Cardiac septum (tissue), 1 donor: ENCODE measurements at places on chromosomes 5 and 9. TPM values are rescaled to one million over a fixed set of nuclear protein-coding genes. Genes with fewer than 3 reads are reported as not detected.

The FIBCD1 gene
- 0.54 TPM for total RNA-seq

GRCh38 chr5:159097784-159098602 lies 1.7 kb downstream of the EBF1 start:
- no peak for DNase-seq

The NUTM2G gene
- not detected for total RNA-seq

GRCh38 chr9:36772449-36773403 lies 200.0 kb downstream of the MELK start:
- no peak for DNase-seq

DNA sequence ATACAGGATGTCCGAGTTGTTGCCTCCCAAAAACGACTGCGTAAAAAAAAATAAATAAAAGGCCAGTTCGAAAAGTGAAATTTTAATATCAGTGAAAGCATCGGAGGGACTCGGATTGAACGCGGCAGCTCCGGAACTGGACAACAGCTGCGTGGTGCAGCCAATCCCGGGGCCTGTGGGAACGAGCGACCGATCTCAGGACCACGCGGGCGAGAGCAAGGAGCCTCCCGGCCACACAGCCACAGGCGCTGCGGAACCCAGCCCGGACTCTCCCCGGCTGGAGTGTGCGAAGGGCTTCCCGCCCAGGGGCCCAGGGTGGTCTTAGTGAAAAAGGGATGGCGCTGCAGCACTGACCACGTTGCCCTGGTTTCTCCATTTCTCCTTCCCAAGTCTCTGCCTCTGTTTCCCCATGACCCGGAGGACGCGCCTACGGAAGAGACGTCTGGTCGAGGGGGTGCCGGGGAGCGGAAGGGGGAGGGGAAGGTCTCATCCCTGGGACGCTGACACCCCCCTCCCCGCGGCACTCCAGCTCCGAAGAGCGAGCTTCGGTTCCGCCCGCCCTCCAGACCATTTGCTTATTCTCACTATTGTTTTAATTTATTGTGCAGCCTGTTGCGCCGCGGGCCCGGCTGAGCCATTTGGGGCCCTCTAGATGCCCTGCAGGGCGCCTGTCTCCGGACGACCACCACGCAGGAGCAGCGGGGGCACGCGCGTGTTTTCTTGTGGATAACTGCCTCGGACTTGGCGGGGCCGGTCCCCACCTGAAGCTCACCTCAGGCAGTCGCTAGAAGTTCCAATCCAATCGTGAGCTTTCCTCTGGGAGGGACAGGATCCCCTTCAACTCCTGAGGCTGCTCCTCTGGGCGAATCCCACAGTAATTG lies 303.0 kb downstream of the PARP8 start:
- DNase-seq, result no peak

- no peak for DNase-seq
These were observed 199.7 kb downstream of the ROR2 start for GRCh38 chr9:91750343-91750742.

GRCh38 chr9:33229359-33230114 lies 10.4 kb upstream of the SPINK4 start:
- DNase-seq, result no peak

GRCh38 chr9:90141723-90142122 lies 500.9 kb downstream of the DIRAS2 start:
- DNase-seq, result no peak

DNA sequence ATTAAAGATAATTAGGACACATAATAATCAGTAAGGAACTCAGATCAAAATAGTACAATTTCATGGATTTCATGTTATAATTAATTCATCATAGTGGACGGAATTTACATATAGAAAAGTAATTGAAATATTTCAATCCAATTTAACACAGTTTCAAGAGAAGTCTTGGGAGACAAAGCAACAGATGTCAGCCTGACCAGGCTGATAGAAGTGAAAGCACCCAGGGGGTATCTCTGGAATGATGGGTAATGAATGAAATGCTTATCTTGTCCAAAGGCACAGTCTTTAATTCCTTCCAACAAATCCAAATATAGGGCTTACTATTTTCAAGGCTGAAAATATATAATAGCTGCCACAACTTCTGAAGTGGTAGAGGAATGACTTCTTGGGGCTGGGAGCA lies 629.3 kb upstream of the RGMB start:
- no peak for DNase-seq

- no peak for DNase-seq
These were observed 1717.9 kb downstream of the EFNA5 start for GRCh38 chr5:105952875-105953274.

The SPINK6 gene
- total RNA-seq, result not detected

GRCh38 chr9:131575946-131576853 lies 30.9 kb downstream of the PRRT1B start:
- no peak for DNase-seq

- DNase-seq, result no peak
These were observed 142.0 kb downstream of the ADAMTS2 start for GRCh38 chr5:179203248-179203647.

DNA sequence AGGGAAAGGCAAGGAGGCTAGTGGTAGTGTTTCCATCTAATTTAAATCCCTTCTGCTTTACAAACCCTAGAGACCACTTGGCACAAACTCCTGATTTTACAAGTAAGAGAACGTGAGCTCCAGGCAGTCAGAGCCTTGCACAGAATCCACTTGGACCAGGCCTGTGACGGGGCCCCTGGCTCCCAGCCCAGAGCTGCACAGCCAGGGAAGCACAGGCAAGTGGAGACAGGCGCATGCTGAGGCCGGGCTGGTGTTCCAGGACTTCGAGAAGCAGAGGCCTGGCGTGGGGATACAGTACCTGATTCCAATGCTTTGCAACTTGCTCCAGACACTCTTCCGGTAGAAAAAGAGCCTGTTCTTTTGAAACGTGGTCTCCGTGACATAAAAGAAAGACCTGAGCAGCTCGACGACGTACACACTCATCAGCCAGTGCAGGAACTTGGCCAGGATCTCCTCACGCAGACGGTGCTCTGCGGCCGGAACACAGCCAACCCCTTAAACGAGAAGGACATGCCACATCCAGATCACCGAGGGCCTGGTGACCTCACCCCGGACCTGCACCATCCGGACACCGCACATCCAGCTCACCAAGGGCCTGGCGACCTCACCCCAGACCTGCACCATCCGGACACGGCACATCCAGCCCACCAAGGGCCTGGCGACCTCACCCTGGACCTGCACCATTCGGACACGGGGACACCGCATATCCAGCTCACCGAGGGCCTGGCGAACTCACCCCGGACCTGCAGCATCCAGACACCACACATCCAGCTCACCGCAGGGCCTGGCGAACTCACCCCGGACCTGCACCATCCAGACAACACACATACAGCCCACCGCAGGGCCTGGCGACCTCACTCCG lies 12.5 kb downstream of the TERT start:
- DNase-seq, result peak; percentile 75

GRCh38 chr5:120139039-120139438 lies 325.1 kb upstream of the PRR16 start:
- DNase-seq, result no peak

DNA sequence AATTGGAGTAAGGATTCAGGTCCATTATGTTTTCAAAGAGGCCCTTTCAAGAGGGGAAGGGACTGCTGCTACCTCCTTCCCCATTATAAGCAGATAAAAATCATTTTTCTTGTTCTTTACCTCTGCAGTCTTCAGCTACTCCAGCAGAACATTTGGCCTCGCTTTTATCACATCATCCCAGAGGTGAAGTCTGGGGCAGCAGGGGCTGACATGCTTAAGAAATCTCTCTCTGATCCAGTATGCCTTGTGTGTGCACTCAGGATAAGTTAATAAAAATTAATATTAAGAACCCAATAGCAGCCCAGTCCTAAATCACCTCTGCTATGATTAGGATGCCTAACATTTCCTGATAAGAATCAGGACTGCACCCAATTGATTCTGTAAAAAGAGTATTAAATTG lies 306.9 kb upstream of the NREP start:
- DNase-seq, result no peak

The ADAMTS16 gene
- total RNA-seq, result not detected

GRCh38 chr5:150763023-150763769 lies 4.4 kb upstream of the DCTN4 start:
- DNase-seq, result peak; percentile 79

DNA sequence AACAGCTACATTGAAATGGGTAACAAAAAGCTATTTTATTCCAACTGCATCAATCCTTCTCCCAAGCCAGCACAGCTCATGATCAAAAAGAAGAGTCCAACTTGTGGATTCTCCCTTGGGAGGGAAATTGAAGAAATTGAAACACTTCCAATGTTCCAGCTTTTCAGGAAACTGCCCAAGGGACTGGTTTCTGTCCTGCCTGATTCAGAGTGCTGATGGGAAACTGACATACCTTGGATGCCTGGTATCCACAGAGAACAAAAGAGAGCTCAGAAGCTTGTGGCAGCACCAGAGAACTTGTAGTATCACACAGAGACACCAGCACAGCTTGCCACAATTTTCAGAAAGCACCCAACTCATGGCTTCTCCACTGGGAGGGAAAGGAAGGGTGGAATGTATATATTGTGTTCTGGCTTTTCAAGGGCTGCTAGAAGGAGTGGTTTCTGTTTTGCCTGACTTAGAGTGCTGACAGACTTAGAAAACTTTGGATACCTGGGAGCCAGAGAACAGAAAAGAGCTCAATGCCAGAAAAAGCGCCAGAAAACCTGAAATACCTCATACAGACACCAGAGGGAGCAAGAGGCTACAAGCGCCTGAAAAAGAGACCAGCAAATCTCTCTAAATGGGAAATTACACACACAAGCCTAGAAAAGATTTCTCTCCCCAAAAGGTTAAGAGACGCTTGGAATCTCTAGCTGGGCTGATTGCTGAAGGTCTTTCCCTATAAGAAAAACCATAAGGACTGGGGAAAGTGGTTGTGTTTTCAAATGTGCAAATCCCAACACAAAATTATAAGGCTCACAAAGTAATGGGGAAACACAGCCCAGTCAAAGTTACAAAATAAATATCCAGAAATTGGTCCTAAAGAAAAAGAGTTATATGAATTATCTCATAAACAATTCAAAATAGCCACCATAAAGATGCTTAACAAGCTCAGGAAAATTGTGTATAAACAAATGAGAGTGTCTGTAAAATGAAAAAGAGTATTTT lies 178.8 kb downstream of the SPOCK1 start:
- no peak for DNase-seq

DNA sequence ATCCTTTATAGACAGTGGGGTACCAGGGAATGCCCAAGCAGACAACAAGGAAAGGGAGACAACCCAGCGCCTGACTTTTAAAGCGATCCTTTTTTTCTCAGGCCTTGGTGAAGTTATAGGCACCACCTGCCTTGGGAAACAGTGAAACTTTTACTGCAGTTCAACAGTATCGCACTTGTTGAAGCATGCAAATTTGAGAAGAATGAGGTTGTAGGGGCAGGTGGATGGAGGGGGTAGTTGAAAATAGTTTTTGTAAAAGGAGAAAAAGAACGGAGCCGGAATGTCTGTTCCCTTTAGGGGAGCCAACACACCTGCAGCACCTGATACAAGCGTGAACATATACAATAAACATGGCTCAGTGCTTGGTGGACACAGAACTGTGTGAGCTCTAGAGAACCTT lies 190.2 kb upstream of the NR3C1 start:
- no peak for DNase-seq

- DNase-seq, result no peak
These were observed 84.0 kb downstream of the NSUN2 start for GRCh38 chr5:6548756-6549285.

The LCN9 gene
- not detected for total RNA-seq

DNA sequence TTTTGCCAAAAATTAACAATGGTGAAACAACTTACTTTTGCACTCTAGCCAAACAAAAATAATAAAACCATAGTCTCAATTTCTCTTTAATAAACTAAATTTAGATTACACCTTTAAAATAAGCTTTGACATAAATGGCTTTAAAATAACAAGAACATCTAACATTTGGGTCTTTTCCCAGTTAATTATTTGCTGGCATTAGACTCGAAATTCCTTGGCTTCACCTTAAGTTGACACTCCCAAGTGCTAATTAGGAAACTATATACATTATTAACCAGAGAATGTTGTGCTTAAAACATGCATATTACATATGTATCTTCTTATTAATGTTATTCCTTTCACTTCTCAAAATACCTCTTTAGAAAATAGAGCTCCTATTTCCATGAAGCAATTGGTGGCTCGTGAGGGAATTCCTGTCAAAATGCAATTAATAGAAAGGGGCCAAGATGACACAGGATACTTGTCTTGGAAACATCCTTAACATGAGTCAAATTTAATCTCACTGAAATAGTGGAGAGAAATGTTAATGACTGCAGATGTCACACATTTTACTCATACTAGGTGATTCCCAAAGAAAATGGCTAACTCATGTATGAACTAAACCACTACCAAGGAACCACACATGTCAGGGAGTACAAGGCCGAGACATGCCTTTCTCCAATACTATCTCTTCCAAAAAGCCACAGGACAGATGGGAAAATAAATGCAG lies 932.9 kb upstream of the DMAC1 start:
- no peak for DNase-seq

DNA sequence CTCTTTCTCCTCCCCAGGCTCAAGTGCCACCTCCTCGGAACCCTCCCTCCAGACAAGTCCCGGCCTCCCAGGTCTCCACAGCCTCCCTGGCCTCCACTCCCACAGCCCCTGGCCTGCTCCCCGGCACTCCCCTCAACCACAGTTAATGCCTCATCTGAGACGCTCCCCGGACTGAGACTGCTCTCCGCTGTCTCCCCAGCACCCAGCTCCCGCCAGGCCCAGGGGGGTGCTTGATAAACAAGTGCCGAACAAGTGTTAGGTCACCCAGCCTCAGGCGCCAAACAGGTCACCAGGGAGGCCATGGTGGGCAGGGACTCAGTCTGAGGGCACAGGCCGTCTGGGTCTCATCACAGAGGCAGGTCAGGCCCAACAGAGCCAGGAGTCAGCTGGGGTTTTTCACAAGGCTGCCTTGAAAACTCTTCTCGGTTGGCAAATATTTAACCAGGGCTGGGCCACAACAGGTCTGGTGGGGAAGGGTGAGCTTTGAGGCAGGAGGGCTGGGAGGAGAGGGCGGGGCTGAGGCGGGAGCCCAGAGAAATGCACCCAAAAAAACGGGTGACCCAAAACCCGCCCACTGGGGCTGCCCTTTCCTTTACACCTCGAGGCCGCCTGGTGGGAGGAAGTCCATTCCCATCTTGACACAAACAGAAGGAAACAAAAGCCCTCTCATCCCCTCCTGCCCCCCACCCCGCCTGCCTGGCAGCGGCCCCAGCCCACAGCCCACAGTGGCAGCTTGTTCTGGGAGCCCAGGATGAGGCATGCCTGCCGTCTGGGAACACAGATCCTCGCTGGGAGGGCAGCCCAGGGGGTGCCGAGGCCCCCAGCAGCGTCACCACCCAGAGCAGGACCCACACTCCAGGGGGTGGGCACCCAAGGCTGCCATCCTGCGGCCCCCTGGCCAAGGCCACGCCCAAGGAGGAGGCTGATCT lies 66.6 kb upstream of the STXBP1 start:
- DNase-seq, result no peak

The FOXD4L4 gene
- not detected for total RNA-seq

DNA sequence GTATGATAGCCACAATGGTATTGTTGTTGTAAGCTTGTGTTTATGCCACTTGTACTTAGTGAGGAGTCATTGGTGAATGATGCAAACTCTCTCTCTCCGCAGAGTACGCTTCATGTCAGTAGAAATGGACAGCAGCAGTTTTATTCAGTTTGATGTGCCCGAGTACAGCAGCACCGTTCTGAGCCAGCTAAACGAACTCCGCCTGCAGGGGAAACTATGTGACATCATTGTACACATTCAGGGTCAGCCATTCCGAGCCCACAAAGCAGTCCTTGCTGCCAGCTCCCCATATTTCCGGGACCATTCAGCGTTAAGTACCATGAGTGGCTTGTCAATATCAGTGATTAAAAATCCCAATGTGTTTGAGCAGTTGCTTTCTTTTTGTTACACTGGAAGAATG lies 18.8 kb downstream of the ZBTB34 start:
- no peak for DNase-seq
